Left ventricle myocardium inferior (tissue), 1 donor: ENCODE measurements at places on chromosomes 2 and 18. TPM values are rescaled to one million over a fixed set of nuclear protein-coding genes. Genes with fewer than 3 reads are reported as not detected.

ERBB4 gene
- 8.3 TPM for total RNA-seq

LAMA3 gene
- total RNA-seq, result 3.5 TPM

CIDEA gene
- 0.33 TPM for total RNA-seq

CNGA3 gene
- not detected for total RNA-seq

ADCYAP1 gene
- 0.19 TPM for total RNA-seq

MALL gene
- 11.8 TPM for total RNA-seq

LIMS1 gene
- 77.0 TPM for total RNA-seq

PDE11A gene
- 2.5 TPM for total RNA-seq

DNA sequence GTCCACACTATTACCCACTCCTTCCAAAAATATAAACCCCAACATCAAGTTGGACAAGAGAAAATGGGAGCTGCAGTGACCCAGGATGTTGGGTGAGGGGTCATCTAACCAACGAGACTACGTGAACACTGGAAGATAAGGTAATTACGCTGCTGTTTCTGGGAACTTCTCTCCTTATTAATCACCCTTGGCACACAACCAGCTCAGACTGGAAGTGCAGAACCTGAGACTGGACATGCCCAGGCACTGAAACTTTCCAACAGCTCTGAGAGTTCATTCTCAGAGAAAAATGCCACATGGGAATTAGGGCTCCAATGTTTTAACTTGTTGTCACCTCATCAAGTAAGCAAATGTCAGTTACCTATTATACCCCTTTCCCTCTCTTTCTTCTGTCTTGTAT is 135.3 kb downstream of the CCDC148 start:
- H3K27me3 ChIP-seq, result no peaks in the 10 kb centered on the region
- no peaks in the 10 kb centered on the region for H3K36me3 ChIP-seq
- no peak overlapping the region for H3K4me3 ChIP-seq

- H3K27ac ChIP-seq, result no peak overlapping the region
- no peak overlapping the region for H3K4me3 ChIP-seq
- no peak for DNase-seq
- no peaks in the 10 kb centered on the region for H3K27me3 ChIP-seq
- no peaks in the 10 kb centered on the region for H3K36me3 ChIP-seq
These were observed 235.5 kb upstream of the SIX3 start for GRCh38 chr2:44705876-44706480.

DNA sequence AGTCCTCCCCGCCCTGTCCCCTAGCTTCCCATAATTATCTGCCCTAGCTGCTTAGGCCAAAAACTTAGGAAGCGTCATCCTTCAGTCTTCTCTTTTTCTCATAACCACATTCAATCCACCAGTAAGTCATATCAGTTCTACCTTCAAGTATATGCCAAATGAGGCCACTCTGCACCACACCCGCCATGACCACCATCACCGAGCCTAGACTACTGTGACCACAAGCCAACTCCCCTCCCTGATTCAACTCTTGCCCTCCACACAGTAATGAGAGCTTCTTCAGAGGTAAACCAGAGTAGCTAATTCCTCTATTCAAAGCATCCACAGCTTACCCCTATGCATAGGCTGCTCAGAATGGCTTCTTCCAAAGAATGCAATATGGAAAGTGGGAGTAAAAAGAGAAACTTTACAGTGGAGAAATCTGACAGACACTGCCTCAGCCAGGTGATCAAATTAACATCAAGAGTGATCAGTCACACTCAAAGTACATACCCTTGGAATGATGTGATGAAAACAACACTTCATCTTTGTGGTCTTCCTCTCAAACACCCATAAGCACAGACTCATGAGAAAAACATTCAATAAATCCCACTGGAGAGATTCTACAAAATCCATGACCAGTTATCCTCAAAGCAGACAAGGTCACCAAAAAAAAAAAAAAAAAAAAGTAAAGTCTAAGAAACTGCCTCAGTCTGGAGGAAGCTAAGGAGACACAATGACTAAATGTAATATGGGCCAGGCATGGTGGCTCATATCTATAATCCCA is 17.7 kb downstream of the MBOAT2 start:
- no peak overlapping the region for H3K27ac ChIP-seq
- H3K4me1 ChIP-seq, result no peaks in the 10 kb centered on the region
- H3K36me3 ChIP-seq, result no peaks in the 10 kb centered on the region

- no peaks in the 10 kb centered on the region for H3K27me3 ChIP-seq
- H3K4me3 ChIP-seq, result no peak overlapping the region
- peaks cover 7% of the 10 kb centered on the region for H3K36me3 ChIP-seq
- no peak overlapping the region for H3K27ac ChIP-seq
These were observed 70.1 kb downstream of the RPE start for GRCh38 chr2:210072493-210072892.

DNA sequence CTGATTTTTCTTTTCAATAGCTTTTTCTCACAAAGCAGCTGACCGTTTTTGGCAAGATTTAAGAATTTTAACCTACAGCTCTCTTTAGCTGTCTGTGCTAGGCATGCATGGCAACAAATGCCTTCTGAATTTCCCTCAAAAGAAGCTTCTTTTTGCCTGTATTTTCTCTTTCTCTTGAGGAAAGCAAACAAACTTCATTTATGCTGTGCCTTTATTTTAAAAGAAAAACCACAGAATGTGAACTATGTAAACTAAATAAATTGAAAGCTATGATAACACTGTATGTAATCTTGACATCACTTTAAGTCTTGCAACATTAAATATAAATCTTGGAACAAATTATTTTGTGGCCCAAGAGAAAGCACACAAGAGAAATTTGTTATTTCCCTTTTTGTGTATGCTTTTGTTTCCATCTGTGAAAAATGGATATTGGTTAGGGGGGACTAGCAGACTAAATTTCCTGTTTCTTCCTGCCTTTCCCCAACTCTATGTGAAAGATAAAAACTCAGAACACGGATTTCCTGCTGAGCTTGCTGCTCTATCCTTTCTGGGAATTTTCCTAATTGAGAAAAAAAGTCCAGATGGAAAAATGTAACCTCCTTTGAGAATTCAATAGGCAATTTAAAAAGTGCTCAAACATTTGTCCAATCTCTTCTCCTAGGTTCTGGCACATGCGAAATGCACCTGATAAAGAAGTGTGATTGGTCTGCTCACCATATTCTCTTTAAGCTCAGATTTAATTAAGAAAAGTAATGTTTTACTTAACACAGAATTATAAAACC is 20.9 kb upstream of the TFPI start:
- no peaks in the 10 kb centered on the region for H3K27me3 ChIP-seq
- peak overlapping the region; percentile 59 for H3K27ac ChIP-seq
- H3K4me1 ChIP-seq, result peaks cover 15% of the 10 kb centered on the region
- H3K36me3 ChIP-seq, result no peaks in the 10 kb centered on the region
- no peak overlapping the region for H3K4me3 ChIP-seq
- DNase-seq, result no peak

- no peak for DNase-seq
- H3K4me3 ChIP-seq, result no peak overlapping the region
- peaks cover 56% of the 10 kb centered on the region for H3K27me3 ChIP-seq
These were observed 425.2 kb upstream of the MEX3C start for GRCh38 chr18:51622702-51623101.

- H3K27ac ChIP-seq, result no peak overlapping the region
- no peaks in the 10 kb centered on the region for H3K36me3 ChIP-seq
- H3K27me3 ChIP-seq, result no peaks in the 10 kb centered on the region
- no peaks in the 10 kb centered on the region for H3K4me1 ChIP-seq
- DNase-seq, result no peak
- no peak overlapping the region for H3K4me3 ChIP-seq
These were observed 1018.8 kb upstream of the FANCL start for GRCh38 chr2:59259913-59260312.

DNA sequence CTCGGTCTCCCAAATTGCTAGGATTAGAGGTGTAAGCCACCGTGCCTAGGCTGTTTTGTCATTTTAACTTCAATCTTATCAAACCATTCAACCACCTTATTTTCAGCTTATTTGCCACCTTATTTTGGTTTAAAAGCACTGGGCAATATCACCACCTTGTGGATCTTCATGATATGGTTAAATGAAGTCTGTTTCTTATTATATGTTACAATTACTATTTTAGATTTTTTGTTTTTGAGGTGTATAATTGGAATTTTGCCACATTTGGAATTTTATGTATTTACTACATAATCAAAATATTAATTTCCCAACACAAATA is 43.8 kb upstream of the SCN9A start:
- H3K4me3 ChIP-seq, result no peak overlapping the region
- H3K4me1 ChIP-seq, result no peaks in the 10 kb centered on the region
- no peaks in the 10 kb centered on the region for H3K27me3 ChIP-seq
- no peaks in the 10 kb centered on the region for H3K36me3 ChIP-seq

GRCh38 chr2:14960686-14961324 is 328.3 kb downstream of the LRATD1 start:
- no peak overlapping the region for H3K27ac ChIP-seq
- no peaks in the 10 kb centered on the region for H3K27me3 ChIP-seq
- no peak overlapping the region for H3K4me3 ChIP-seq
- DNase-seq, result no peak

- no peaks in the 10 kb centered on the region for H3K27me3 ChIP-seq
- H3K36me3 ChIP-seq, result no peaks in the 10 kb centered on the region
- H3K27ac ChIP-seq, result no peak overlapping the region
- peaks cover 6% of the 10 kb centered on the region for H3K4me1 ChIP-seq
- no peak overlapping the region for H3K4me3 ChIP-seq
These were observed 82.5 kb upstream of the KCNE4 start for GRCh38 chr2:222969491-222969890.

DNA sequence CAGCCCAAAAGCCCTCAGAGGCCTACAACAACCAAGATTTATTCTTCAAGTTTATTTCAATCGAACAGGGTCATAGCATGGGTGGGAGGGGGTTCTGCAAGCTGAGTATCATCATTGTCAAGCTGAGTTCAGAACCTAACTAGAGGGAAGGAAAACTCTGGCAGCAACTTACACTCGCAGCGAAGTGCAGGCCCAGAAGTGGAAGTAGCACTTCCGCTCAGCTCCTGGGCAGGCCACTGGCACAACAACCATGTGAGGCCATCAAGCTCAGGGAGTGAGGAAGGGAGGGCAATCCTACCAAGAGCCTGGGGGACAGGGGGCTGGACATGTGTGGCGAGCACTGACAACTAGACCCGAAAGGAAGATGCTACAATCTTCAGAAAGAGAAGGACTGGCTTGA is 4.8 kb downstream of the UXS1 start:
- no peak for DNase-seq
- no peak overlapping the region for H3K4me3 ChIP-seq
- no peaks in the 10 kb centered on the region for H3K36me3 ChIP-seq
- no peak overlapping the region for H3K27ac ChIP-seq
- no peaks in the 10 kb centered on the region for H3K27me3 ChIP-seq
- H3K4me1 ChIP-seq, result peaks cover 20% of the 10 kb centered on the region

- H3K27me3 ChIP-seq, result peaks cover 22% of the 10 kb centered on the region
- no peaks in the 10 kb centered on the region for H3K36me3 ChIP-seq
- no peak for DNase-seq
- H3K4me3 ChIP-seq, result no peak overlapping the region
- H3K27ac ChIP-seq, result no peak overlapping the region
- peaks cover 21% of the 10 kb centered on the region for H3K4me1 ChIP-seq
These were observed 42.2 kb upstream of the MGAT4A start for GRCh38 chr2:98773169-98773568.

- H3K27me3 ChIP-seq, result no peaks in the 10 kb centered on the region
- peaks cover 13% of the 10 kb centered on the region for H3K4me1 ChIP-seq
- no peak overlapping the region for H3K27ac ChIP-seq
- no peak overlapping the region for H3K4me3 ChIP-seq
- no peaks in the 10 kb centered on the region for H3K36me3 ChIP-seq
- DNase-seq, result no peak
These were observed 74.3 kb upstream of the CCDC150 start for GRCh38 chr2:196565106-196565765.

- DNase-seq, result no peak
- H3K27ac ChIP-seq, result no peak overlapping the region
- H3K36me3 ChIP-seq, result no peaks in the 10 kb centered on the region
- no peak overlapping the region for H3K4me3 ChIP-seq
These were observed 31.6 kb upstream of the NETO1 start for GRCh38 chr18:72899338-72899737.

- DNase-seq, result no peak
- no peaks in the 10 kb centered on the region for H3K36me3 ChIP-seq
- H3K27ac ChIP-seq, result no peak overlapping the region
- H3K4me3 ChIP-seq, result no peak overlapping the region
- no peaks in the 10 kb centered on the region for H3K4me1 ChIP-seq
- H3K27me3 ChIP-seq, result no peaks in the 10 kb centered on the region
These were observed 363.3 kb upstream of the TFPI start for GRCh38 chr2:187917535-187917934.

DNA sequence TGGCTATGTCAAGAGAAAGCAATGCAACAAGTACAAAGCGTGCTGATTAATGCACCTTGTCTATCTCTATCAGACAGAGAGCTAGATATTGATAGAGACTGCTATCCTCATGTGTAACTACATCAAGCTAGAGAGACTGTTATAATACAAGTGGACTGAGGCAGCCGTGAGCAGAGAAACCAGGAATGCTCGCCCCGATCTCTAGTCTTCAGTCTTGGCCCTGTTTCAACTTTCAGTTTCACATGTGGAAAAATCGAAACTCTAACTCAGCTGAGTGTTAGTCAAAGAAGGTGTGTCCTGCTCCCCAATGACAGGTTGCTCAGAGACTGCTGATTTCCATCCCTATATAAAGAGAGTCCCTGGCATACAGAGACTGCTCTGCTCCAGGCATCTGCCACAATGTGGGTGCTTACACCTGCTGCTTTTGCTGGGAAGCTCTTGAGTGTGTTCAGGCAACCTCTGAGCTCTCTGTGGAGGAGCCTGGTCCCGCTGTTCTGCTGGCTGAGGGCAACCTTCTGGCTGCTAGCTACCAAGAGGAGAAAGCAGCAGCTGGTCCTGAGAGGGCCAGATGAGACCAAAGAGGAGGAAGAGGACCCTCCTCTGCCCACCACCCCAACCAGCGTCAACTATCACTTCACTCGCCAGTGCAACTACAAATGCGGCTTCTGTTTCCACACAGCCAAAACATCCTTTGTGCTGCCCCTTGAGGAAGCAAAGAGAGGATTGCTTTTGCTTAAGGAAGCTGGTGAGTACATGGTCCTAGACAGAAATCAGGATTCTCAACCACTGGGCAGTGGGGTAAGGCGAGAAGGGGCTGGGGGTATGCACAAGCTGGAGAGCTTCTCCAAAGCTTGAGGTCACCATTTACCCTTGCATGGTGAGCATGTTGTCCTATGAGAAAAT is at the start of gene RSAD2:
Gene RSAD2, plus strand, starts transcription at position 376 of the 903 bp plus-strand sequence. Its CDS starts 24 bp downstream, at position 400.
- no peaks in the 10 kb centered on the region for H3K36me3 ChIP-seq
- H3K4me1 ChIP-seq, result peaks cover 39% of the 10 kb centered on the region
- DNase-seq, result no peak
- no peaks in the 10 kb centered on the region for H3K27me3 ChIP-seq
- H3K4me3 ChIP-seq, result peak within 1 kb of the TSS; percentile 67
- peak within 1 kb of the TSS; percentile 81 for H3K27ac ChIP-seq
